ENCODE measurements at places on chromosomes 1 and 21.
A peak's percentile ranks its signal among the peaks of the same experiment; 100 is the strongest.

GRCh38 chr1:40810927-40811326, 27.3 kb downstream of the KCNQ4 start:
- DNase-seq, result no peak

GRCh38 chr1:116347696-116348095, 25.3 kb upstream of the ATP1A1 start:
- no peak for DNase-seq

DNA sequence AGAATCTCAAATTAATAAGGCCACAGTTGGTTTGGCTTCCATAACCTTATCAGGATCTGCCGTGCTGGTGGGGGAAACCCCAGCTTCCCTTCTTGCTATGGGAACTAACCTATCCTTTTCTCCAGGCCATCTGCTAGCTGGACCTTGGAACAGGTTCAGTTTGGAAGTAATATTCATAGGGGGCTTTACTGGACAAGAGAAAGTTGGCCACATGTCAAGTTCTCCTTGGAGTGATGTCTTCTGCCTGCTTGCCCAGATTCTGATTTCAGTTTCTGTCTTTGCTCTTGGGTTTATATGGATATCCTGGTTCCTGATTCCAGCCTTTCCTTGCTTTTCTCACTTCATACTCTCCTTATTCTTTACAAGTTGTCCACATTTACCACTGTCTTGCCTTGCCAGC, 279.6 kb downstream of the ASTN1 start:
- DNase-seq, result no peak

GRCh38 chr1:160163615-160164014, 12.2 kb downstream of the ATP1A4 start:
- DNase-seq, result no peak

DNA sequence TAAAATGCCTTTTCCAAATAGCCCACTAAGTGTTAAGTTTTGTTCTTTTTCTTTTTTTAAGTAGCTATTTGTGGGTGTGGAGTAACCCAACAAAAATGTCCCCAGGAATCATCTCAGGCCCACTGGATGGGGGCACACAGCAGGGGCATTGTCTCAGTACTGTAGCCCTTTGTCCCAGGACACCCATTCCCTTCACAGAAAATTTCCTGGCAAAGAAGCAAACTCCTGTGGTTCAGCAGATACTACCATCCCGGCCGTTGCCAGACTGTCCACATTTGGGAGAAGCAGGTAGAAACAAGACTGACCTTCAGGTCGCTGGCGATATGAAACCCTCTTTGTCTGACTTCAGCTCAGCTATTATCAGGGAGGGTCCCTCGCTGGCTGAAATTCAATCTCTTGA, 23.7 kb upstream of the SRRM1 start:
- no peak for DNase-seq

DNA sequence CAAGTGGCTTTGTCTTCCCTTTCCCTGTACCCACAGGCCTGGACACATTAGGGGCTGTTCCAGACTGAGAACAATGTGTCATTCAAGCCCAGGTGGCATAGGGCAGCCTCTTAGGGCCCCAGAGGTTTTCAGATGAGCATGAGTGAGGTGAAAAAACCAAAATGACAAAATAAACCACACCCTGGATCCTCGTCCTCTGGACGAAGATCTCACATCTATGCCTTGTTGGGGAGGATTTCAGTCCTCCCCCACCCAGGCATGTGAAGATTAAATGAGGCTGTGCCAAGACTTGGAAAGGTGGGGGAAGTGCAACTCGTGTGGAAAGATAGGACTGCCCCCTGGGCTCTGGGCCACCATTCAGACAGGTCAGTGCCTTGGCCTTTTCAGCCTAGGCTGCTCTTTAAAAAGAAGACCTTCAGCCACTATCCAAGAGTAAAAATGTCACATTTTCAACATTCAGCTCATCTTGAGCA, 32.8 kb upstream of the IL19 start:
- peak; percentile 53 for DNase-seq

DNA sequence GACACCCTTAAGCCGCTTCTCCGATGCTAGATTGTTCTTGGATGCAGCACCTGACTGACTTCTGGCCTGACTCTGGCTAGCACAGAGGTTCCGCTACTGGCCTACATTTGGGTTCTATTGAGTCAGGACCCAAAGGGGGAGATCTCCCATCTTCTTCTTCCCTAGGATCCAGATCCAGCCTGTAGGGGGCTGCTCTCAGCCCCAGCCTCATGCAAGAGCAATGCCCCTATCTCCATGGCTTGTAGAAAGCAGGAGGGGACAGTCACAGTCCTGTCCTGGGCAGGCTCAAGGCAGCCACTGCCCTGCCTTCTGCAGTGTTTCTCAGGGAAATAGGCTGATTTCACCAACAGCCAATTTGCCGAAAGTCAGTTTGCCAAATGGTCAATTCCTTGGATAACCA, 6.3 kb upstream of the ADAR start:
- no peak for DNase-seq

- DNase-seq, result no peak
Measured at GRCh38 chr1:151526735-151527525, 13.2 kb upstream of the TUFT1 start.

GRCh38 chr1:194279975-194280374, 1093.6 kb upstream of the B3GALT2 start:
- DNase-seq, result no peak

- DNase-seq, result no peak
Measured at GRCh38 chr1:228882771-228883450, 147.6 kb downstream of the RHOU start.

DNA sequence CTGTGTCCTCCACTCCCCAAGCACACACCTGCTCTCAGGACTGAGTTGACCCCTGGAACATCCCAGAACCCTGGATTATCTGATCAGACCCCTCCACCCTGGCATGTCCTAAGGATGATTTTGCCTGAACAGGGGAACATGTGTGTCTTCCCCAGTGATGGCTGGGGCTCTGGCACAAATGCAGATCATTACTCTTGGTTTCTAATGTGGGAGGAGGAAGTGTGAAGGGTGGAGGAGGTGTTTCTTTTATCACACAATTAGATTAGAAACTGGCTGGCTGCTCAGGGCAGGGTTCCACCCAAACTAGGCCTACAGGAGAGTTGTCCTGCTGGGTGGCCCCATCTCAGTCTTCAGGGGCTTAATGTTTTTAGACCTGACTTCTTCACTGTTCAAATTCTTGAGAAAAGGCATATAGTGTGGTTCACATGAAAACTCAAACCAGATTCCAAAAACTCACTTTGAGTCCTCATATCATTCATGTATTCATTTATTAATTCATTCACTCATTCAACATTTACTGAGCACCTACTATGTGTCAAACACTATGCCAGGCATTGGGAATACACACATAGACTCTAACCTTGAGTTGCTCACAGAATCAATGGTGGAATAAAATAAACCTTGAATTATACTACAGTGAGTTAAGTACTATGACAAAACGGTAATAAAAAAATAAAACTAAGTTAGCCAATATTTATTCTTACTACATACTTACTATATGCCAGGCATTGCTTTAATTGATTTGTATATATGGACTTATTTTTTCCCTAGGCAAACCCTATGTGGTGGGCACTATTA, 221.8 kb upstream of the JUN start:
- DNase-seq, result no peak

DNA sequence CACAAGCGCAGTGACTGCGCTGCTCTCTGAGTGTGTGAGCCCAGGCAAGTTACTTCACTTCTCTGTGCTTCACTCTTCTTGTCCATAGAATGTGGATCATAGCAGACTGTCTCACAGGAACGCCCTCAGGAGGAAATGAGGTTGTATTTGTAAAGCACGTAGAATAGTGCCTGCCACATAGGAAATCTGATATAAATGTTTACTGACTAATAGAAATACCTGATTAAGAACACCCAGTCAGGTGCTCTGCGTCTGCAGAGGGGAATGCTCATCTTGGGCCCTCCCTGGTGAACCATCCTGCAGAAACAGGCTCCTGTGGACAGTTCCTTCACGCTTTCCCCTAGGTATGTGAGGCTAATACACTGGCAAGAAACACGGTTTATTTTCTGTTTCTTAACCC, 100.3 kb downstream of the BEND5 start:
- no peak for DNase-seq

DNA sequence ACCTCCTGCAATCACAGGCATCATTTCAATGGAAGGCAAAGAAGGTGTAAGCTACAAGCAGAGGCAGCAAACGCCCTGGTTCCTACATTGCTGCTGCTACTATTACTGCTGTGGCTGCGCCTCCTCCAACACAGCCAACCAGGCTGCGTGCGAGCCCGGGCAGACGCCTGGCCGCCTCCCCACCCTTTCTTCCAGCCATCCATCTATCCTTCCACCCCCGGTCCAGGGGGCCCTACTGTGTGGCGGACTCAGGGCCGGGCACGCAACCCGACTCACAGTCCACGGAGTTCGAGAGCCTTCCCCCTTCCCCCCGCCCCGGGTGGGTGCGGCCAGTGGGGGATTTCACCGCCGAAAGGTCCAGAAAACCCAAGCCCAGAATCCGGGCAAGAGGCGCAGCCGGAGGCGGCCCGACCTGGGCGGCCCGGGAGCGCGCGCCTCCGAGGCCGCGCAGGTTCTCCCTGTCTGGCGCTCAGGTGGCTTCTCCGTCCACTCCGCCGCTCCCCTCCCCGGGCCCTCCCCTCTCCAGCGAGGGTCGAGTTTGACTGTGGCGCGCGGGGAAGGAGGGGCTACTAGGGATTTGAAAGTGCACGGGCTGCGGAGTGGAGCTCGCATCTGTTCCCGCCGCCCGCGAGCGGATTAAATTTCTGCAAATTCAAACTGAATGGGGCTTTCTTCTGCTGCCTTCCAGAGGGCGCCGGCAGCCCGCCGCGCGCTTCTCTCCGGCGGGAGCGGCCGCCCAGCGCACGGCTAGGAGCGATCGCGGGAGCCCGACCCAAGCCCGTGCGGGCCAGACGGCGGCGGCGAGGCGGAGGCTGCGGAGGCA, at the start of gene HUNK:
TSS of gene HUNK (plus strand) at position 569 of the 823 bp plus-strand sequence. CDS start 655 bp downstream, outside the sequence.
- DNase-seq, result no peak

DNA sequence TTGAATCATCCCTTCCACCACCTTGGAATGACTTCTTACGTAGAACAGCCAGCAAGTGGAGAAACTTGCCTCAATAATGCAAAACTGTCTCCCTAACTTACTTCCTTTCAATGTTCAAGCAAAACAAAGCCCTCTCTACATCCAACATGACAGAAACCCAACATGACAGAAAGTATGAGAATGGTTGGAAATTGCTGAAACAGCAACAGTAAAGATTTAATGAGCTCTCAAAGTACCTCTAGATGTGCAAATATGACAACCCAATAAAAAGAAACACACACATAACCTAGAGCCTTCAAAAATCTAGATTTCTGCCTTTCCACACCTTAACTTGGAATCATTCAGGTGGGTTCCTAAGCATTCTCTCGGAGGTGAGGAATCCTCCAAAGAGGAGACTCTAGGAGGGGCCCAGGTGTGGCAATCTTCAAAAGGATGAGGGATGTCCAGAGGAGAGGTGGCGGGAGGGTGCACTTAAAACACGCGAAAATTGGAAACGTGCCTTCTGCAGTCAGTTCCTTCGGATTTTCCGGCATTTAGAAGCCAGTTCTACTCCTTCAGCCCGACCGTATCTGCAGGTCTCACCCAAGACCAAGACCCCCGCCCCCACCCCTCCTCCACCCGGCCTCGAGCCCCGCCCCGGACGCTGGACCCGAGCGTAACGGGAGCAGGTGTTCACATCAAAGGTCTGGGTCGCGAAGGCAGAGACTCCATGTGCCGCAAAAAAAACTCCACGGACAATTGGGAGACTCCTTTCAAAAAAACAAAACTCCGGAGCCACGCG, 996 bp upstream of the MGST3 start:
- DNase-seq, result no peak

GRCh38 chr1:196993916-196994315, 16.6 kb downstream of the CFHR5 start:
- DNase-seq, result no peak

DNA sequence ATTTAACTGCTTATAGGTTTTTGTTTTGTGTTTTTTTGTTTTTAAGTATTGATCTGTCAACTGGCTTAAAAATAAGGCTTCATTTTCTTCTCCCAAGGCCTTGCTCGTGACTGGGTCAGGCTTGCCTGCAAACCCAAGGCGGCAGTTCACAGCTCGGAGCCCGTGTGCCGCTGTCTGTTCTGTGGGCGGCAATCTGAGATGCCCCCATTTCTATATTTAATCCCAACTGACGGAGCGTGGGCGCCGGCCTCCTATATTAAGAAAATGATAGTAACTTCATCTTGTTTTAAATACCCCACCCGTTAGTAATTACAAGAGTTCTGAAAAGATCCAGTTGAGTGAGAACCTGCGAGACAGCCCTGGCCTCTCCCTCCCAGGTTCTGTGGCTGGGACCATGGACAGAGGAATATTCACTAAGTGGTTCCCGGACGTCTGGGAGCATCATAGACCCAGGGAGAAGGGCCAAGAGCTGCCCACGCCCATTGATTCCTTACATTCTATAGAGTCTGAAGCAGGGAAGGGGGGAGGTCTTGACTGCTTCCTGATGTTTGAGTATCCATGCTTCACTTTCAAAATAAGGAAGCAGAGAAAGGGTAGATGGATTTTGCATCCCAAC, 42.6 kb upstream of the GPR153 start:
- no peak for DNase-seq

GRCh38 chr1:31669786-31670592, 25.3 kb upstream of the PEF1 start:
- no peak for DNase-seq

DNA sequence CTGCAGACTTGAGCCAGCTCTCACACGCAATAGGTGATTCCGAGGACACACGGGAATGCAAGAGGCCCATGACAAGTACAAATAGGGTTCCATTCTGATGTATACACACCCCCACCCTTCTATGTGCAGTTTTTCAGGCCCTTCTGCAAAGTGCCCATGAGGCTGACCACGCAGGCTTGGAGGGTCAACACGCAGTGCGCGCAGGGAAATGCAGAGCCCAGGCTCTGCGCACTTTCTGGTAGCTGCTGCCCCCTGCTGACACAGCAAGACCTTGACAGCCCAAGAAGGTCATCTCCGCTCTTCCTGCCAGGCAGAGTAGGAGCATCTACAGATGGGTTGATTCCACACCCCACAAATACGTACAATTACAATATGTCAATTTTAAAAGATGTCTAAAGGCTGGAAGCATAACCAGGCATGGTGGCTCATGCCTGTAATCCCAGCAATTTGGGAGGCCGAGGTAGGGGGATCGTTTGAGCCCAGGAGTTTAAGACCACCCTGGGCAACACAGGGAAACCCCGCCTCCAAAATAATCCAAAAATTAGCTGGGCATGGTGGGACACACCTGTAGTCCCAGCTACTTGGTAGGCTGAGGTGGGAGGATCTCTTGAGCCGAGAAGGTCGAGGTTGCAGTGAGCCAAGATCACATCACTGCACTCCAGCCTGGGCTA, 18.5 kb downstream of the SH3BP5L start:
- no peak for DNase-seq

- DNase-seq, result no peak
Measured at GRCh38 chr1:100528871-100529270, 9.1 kb upstream of the GPR88 start.

- DNase-seq, result no peak
Measured at GRCh38 chr1:213176341-213176740, 125.3 kb downstream of the RPS6KC1 start.

GRCh38 chr1:87706779-87707228, 378.1 kb downstream of the LMO4 start:
- DNase-seq, result no peak

DNA sequence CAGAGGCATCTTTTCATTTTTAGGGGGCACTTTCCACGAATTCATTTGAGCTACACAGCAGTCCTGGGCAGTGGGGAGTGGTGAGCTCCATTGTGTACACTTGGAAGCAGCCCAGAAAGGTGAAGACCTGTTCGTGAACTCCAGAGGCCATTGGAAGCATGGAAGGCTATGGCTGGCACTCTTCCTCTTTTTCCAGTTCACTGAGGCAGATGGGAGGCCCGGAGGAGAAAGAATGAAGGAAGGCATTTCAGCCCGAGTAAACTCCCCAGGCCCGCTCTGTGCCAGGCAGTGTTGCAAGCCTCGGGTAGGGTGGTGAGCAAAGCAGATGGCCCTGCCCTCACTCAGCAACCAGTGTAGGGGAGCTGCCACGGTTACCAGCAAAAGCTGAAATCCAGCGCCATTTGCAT, 673 bp upstream of the DHCR24 start:
- DNase-seq, result no peak

All from T-helper 2 cell (primary cell).